NCI-H1694 treated with DMSO at 0.1 percent for 48 hours (cell line): ENCODE measurements at places on chromosomes 16 and 17.
A peak's percentile ranks its signal among the peaks of the same experiment; 100 is the strongest.

DNA sequence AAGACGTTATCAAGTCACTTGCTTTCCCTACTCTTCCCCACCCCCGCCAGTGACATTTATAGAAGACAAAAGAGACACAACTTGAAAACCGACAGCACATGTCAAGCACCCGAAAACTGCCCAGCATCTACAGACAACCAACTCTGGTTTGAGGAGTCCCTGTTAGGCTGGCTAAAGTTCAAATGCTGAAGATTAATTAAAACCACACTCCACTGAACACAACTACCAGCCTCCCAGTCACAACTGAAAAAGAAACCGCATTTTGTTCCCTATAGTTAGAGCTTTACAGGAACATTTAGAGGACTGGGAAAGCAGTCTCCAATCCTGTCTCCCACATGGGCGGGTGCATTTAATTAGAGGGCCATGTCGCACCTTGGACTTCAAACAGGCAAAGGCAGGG, 73.0 kb upstream of the COX10 start:
- DNase-seq = no peak

- DNase-seq = no peak
Measured at GRCh38 chr17:27430882-27431491, 25.3 kb upstream of the KSR1 start.

GRCh38 chr17:35265566-35266141, 22.8 kb downstream of the SLFN5 start:
- DNase-seq = no peak

DNA sequence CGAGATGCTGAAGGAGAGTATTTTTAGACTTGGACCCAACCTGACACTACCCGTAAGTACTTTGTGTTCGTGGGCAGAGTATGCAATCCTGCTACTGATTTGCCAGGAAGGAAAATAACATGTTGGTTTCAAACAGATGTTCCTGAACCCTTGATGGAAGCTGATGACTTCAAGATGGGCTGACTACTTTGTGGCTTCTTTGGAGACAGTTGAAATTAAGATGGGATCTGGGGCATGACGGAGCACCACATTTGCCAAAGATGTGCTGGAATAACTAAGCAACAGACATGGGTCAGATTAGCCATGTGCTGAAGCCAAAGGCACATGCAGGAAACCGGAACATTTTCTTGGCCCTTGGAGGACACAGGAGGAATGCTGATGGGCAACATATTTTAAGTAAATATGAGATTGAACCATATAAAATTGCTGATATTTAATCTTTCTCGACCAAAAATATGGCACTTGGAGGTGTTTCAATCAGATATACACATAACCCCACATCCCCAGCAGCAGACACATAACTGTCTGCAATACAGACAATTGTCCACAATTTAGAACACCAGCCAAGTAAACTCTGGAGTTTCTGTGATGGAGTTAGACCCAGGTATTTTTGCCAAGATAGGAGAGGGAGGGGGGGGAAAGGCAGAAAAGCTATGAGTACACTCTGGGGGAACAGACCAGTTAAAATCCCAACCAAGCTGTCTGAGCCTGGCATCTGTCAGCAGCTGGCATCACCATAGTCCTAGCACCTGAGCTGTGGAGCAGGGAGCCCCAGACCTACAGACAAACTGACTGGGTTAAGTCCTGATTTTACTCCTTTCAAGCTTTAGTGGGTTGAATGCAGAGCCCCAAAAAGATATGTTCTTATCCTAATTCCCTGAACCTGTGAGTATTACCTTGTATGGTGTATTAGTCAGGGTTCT, 329.4 kb upstream of the CDH5 start:
- no peak for DNase-seq

- no peak for DNase-seq
Measured at GRCh38 chr17:21100636-21101035, 26.1 kb upstream of the DHRS7B start.

DNA sequence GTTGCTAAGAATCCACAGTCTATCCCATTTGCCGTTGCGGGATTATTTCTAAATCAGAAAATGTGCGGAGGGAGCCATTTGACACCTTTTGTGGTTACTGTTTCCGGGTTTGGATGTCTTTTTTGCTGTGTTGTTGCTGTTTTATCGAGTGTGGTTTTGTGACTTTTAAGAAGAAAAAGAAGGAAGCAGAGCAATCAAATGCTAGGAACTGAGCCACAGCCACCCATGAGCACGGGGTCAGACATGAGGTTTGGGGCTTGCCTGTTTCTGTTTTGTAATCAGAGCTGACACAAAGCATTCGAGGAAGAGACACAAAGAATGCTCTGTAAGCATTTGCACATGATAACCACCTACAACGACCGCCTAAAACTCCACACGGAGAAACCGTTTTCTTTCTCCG, 53.1 kb upstream of the CHMP6 start:
- no peak for DNase-seq

GRCh38 chr17:75827308-75828075, 16.7 kb downstream of the UNC13D start:
- peak; percentile 82 for DNase-seq

- DNase-seq = no peak
Measured at GRCh38 chr17:82063424-82064415, 1.9 kb downstream of the DUS1L start.

DNA sequence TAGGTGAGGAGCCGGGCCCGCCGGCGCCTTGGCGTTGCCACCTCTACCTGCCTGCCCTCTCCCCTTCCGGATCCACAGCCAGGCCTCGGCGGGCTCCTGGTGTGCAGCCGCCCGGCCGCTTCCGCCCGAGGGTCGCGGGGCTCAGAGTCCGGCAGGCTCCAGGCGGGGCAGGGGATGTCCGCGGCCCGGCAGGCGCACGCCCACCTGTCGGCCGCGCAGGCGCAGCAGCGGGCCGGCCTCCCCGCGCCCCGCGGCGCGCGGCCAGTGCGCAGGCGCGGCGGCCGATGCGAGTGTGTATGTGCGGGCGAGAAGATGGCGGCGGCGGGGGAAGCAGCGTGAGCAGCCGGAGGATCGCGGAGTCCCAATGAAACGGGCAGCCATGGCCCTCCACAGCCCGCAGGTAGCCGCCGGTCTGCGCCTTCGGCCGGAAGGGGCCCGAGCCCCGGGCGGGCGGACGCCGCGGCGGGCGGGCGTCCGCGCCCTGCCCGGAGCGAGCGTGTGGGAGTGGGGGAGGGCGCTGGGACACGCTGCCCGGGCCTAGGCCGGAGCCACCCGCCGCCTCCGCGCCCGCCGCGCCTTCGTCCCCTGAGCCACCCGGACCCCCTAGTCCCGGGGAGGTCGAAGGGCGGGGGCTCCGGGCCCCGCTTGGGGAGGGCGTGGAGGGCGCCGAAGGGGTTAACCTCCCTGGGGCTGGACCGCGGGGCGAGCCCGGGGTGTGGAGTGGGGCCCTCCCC, at the start of gene USP10:
USP10 (plus strand) TSS at position 289 of the 734 bp plus-strand sequence; CDS start at position 380, 91 bp downstream.
- peak; percentile 33 for DNase-seq

GRCh38 chr17:71757156-71757555, 363.7 kb upstream of the SOX9 start:
- DNase-seq = no peak

GRCh38 chr17:40203131-40203530, 16.0 kb upstream of the WIPF2 start:
- no peak for DNase-seq

DNA sequence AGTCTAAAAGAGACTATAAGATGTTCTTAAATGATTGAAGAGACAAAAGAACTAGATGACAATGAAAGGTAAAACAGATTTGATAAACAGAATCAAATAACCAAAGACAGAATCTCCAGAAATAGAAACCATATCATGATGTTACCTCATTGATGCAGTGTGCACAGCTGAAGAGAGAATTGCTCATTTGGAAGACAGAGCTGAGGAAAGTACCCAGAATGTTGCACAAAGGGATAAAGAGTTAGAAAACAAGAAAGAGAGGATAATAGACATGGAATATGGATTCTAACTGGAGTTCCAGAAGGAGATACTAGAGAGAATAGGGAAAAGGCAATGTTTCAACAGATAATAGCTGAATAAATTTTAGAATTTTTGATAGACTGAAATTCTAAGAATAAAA, 47.9 kb downstream of the CYLD start:
- DNase-seq = no peak

GRCh38 chr16:5965321-5965720, 867.7 kb upstream of the EEF2KMT start:
- no peak for DNase-seq

GRCh38 chr16:53515811-53516210, 12.8 kb upstream of the AKTIP start:
- DNase-seq = no peak

DNA sequence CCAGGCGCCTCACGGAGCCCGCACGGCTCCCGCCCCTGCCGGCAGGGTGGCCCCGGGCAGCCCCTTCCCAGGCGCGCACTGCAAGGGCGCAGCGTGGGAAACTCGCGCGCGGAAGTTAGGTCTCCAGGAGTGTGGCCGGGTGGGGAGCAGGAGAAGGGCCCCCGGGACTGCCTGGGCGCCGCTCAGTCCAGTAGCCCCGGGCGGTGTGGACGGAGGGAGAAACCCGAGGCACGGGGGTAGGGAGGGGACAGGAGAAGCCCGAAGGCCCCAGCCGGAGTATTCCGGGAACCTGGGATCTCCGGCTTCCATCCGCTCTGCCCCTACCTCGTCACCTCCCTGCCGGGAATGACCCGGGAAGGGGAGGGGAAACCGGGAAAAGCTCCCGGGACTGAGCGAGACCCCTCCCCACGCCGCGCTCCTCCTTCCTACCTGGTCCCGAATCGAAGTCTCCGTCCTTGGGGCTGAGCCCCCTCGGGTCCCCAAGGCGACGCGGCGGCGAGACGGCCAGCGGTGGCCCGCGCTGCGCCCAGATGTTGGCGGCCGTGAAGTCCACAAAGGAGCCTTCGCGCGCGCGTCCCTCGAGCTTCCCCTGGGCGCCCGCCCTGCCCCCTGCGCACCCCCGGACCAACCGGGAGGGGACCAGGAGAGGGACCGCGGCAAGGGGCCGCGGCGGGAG, 418 bp downstream of the SOCS3 start:
- DNase-seq = no peak

GRCh38 chr16:49491771-49492761, 118.5 kb downstream of the C16orf78 start:
- peak; percentile 74 for DNase-seq

DNA sequence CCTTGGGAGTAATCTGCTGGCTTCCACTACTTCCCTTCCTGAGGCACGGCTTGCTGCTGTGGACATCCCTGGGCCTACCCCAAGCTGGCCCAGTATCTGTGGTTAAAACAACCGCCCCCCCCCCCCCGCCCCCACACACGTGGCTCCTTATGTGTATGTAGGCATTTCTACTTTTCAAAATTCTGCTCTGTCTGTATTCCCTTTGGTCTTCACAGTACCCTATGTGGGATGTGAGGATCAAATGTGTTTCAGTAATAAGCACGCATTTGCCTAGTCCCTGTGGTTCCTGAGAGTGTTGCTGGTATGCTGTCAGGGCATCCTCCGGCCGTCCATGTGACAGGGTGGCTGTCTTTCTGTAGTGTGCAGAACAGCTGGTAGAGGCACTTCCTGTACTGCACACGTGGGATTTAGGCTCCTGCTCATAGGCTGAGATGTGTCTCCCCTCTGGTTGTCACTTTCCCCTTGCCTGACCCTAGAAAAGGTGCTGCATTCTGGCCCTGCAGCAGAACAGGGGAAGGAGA, 2.2 kb downstream of the NT5M start:
- DNase-seq = peak; percentile 72

GRCh38 chr16:25073854-25074253, 37.7 kb upstream of the LCMT1 start:
- DNase-seq = no peak

GRCh38 chr16:82735186-82735585, 108.4 kb downstream of the CDH13 start:
- DNase-seq = no peak

DNA sequence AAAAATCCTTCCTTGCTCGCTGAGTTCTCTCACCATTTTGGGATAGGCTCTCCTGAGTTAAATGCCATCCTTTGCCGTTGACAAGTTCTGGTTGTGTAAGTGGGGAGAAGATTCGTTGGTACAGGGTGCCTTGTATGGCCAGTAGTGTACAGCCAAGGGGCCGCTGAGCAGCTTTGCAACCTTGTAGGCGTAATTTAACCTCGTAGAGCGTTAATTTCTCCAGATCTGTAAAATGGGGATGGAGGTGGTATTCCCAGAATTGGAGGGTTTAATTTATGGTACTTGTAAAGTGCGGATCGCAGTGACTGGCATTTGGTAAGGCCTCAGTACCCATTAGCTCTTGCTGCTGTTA, 1.4 kb downstream of the ARSG start:
- no peak for DNase-seq

GRCh38 chr16:53901408-53901807, 197.5 kb downstream of the FTO start:
- DNase-seq = no peak

- no peak for DNase-seq
Measured at GRCh38 chr16:21650521-21650920, 1.9 kb downstream of the IGSF6 start.

DNA sequence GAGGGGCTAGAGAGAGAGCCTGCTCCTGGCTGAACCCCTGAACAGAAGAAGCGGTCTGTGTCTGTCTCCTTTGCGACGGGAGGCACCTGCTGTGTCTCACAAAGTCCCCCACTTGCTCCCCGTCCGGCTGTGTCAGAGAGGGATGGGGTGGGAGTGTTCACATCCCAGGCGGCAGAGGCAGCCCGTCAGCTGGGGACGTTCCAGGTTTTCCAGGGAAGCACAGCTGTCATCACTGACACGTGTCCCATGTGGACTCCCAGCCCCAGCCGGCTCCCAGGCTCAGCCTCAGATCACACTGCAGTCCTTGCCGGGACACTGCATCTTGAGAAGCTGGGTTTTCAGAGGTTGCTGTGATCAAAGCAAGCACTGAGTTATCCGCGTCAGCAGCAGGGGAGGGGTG, 1.6 kb downstream of the TELO2 start:
- peak; percentile 57 for DNase-seq

DNA sequence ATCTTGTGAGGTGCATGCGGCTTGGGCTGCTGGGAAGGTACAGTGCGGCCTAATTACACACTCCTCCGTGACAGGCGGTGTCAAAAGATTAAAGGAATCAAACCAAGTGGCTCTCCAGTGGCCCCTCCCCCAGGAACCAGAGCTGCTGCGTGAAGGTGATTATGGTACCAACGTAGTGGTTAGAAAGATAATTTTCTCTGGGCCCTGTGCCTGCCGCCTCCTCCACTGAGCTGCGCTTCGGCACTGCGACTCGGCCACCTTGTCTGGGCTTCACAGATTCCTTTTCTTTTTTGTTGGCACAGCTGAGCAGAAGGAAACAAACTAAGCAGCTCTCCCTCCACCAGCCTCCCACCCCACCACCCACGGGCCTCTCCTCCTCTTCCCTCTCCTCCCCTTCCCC, 113.2 kb upstream of the SDK2 start:
- no peak for DNase-seq

GRCh38 chr17:78742901-78743300, 39.2 kb downstream of the CYTH1 start:
- no peak for DNase-seq
